ENCODE measurements at places on chromosomes 3 and 15. TPM values are rescaled to one million over a fixed set of nuclear protein-coding genes. Genes with fewer than 3 reads are reported as not detected.

CFAP91 gene
- total RNA-seq = 1.3 TPM

CFAP161 gene
- total RNA-seq = not detected

TSEN2 gene
- total RNA-seq = 17.7 TPM

LRRC49 gene
- total RNA-seq = 2.9 TPM

PLAAT1 gene
- total RNA-seq = not detected

FAM81A gene
- total RNA-seq = 19.9 TPM

BCHE gene
- 16.8 TPM for total RNA-seq

CX3CR1 gene
- total RNA-seq = 0.23 TPM

ADAMTS17 gene
- 0.15 TPM for total RNA-seq

TUSC7 gene
- total RNA-seq = not detected

THAP10 gene
- 1.9 TPM for total RNA-seq

UPK1B gene
- not detected for total RNA-seq

Measured in GM12878 (cell line).